NCI-H1092 treated with DMSO at 0.1 percent for 48 hours (cell line): ENCODE measurements at places on chromosomes 3 and 15.

DNA sequence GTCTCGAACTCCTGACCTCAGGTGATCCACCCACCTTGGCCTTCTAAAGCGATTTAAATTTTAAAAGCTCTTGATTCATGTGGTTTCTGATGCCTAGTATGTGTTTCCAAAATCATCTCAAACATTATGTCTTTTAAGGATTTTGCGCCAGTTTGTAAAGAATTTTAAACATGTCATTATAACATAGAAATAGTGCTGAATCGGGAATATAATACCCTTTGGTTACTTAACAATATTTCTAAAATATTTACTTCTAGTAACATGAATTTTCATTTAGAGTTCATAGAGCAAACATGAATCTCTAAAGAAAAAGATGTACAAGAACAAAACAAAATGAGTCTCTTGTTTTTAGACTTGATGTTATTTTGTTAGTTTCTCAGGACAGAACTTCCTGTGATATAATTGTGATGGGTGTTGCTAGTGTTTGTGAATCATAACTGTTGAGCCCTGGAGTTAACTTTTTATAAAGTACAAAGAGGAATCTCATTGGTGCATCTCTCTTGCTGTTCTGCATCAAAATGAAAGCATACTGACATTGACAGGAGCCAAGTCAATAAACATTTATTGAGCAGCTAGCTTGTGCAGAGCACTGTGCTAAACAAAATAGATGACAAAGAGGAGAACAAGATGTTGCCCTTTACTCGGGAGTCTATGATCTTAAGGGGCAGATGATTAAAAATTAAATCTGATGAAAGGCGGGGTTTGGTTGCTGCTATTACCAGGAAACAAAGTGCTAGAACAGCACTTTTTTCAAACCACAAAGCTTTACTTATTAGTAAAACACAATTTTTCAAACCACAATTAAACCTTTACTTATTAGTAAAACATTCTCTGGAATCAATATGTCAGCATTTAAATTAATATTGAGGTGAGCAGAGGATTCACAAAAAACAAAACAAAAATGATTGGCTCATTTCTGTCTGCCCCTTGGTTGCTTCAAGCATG is 73.4 kb downstream of the MME start:
- no peak for DNase-seq

DNA sequence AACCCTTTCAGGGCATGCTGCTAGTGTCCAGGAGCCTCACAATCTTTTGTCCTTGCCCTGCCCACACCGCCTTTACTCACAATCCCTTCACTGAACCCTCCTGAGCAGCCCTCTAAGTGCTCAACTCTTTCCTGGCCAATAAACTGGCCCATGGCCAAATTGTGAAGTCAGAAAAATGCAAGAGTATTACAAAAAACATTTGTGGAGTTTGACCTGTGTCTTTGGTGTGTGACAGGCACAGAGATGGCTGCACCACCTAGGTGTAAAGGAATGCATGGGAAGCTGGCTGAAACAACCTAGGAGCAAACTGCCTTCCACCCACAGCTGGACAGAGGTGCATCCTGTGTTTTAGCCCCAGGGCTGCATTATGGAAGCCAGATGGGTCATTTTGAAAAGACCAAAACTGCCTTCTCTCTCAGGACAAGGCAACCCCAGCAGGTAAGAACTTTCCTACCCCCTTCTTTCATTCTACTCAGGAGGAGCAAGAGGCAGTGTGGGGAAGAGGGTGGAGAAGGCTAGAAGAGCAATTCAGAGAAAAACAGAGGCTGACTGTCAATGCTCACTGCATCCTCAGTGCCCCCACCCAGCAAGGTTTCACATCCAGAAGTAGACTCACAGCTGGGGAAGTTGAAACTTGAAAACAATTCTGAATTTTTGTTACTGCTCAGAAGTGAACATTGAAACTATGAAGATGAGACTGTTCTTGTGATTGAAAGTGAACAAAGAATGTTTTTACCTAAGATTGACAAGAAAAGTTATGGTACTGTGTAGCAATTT is 78.6 kb downstream of the TRIM42 start:
- no peak for DNase-seq

- no peak for DNase-seq
Observed at GRCh38 chr3:51836606-51837005, 24.8 kb upstream of the IQCF2 start.

DNA sequence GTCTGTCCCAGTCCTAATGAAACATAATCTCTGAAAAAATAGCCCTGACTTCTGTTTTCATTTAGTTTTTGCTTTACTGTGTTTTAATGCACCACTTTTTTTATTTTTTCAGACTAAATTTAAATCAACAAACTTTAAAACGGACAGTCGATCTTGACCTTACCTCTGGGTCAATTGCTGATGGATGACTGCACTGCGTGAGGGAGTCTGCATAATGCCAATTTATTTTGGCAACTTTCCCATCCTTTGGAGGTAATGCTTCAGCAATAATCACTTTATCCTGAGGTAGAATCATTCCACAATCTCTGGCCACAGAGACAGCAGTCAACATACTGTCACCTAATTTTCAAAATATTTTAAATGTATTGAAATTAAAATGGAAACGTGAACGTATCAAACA is 32.5 kb upstream of the GP5 start:
- peak; percentile 12 for DNase-seq
